D341Med (cell line): ENCODE measurements at places on chromosomes 3 and 15.

- no peak for DNase-seq
These were observed 812 bp downstream of the P4HTM start for GRCh38 chr3:48990636-48991469.

DNA sequence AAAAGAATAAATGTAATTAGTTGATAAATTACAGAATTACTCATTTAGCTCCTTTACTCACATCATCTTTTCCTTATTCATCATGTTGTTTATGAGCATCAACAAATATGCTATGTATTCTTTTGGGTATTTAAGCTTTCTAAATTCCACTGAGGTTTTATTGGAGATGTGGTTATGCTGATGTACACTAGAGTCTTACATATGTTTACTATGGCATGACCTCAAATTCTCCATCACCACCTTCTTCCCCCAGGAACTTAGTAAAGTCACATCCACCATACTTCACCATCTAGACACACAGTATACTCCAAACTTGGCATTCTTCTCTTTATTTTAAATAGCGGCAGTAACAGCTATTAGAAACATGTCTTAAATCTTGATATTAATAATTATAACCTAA is 74.1 kb upstream of the MELTF start:
- no peak for DNase-seq

GRCh38 chr3:190345027-190345821 is 23.0 kb upstream of the CLDN1 start:
- no peak for DNase-seq

DNA sequence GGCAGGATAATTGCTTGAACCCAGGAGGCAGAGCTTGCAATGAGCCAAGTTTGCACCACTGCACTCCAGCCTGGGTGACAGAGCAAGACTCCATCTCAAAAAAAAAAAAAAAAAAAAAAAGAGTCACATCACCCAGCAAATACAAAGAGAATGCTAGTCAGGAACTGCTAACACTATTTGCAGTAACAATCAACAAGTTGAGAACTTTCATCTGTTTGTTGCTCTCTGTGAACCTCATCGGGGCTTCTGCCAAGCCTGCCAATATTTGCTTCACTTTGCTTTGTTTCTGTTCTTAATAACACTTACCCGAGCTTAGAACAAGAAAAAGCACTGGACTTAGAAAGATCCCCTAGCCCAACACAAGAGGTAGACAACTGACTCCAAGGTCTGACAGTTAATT is 76.9 kb downstream of the PLCH1 start:
- DNase-seq = no peak

- no peak for DNase-seq
These were observed 137.6 kb downstream of the GOLIM4 start for GRCh38 chr3:167958141-167958540.
